ENCODE measurements at places on chromosomes 12 and 14. TPM values are rescaled to one million over a fixed set of nuclear protein-coding genes. Genes with fewer than 3 reads are reported as not detected.

The SIX6 gene
- polyA plus RNA-seq: not detected

The KRT79 gene
- polyA plus RNA-seq: not detected

The NEUROD4 gene
- polyA plus RNA-seq: not detected

The NRIP2 gene
- 34.5 TPM for polyA plus RNA-seq

The RTRAF gene
- 292 TPM for polyA plus RNA-seq

GRCh38 chr12:40254455-40255085, 29.8 kb downstream of the LRRK2 start:
- no peak for DNase-seq

DNA sequence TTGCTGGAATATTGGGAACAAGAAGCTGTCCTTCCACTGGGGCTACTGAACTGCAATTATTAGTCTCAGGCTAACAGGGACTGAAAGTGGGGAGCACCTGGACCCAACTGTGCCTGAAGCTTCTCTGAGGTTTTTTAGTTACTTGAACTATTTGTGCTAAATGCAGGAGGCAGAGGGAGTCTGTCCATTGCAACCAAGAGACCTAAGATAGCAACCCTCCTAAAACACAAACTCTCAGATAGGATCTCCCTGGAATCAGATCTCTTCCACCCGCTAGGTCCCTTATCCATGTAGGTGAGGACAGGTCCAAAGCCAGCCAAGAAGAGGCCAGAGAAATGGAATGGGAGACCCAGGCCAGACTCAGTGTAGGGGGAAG, 58.1 kb downstream of the NCOR2 start:
- no peak for DNase-seq

DNA sequence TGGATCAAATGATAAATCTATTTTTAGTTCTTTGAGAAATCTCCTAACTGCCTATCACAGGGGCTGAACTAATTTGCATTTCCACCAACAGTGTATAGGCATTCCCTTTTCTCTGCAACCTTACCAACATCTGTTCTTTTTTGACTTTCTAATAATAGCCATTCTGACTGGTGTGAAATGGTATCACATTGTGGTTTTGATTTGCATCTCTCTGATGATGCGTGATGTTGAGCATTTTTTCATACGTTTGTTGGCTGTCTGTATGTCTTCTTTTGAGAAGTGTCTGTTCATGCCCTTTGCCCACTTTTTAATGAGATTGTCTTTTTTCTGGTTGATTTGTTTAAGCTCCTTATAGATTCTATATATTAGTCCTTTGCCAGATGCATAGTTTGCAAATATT, 67.1 kb downstream of the IFNG-AS1 start:
- no peak for DNase-seq

- no peak for DNase-seq
These were observed 33.8 kb downstream of the MMAB start for GRCh38 chr12:109539508-109539907.

DNA sequence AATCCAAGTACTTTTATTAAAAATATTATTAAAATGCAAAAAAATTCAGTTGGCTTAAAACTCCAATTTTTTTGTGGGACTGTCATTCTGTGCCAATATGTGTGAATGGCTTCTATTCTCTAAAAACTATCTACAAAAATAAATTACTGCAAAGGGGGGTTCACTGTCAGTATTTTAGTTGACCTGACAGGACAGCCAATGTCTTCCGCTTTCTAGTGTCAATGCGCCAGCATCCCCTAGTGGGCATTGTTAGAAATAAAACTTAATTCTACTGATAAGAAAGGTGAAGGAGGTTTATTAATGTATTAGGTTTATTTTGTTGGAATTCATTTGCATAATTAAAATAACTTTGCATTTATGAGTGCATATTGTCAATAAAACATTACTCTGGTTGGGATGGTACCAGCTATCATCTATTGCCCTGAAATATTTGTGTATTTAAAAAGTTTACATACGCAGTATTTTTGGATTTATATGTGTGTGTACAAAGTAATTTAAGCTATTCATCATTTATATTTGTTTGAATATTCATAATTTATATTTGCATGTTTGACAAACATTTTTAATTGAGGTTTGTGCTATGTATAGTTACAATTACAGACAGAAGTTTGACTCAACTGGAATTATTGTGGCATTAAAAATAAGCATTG, 527.2 kb downstream of the FLRT2 start:
- DNase-seq: no peak

- DNase-seq: no peak
These were observed 87.0 kb downstream of the ACTN1 start for GRCh38 chr14:68891851-68892660.

DNA sequence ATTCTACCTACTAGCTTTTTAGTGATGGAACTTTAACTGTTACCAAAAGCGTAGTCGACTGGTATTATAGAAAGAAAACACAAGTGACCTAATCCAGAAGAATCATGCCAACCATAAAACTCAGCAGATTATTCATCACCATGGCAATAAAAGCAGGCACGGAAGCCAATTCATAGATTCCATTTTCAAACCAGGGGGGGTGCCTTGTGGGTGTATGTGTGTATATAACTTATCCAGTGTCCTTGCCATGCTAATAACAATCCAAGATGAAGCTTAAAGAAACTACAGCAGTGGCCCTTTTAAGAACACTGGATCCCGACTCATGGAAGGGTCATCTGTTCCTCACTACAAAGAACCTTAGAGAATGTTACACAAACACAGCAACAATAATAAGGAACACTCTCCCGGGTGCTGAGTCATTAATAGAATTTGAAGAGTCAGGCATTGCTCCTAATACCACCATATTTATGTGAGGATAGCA, 61.0 kb downstream of the EPS8 start:
- DNase-seq: no peak

DNA sequence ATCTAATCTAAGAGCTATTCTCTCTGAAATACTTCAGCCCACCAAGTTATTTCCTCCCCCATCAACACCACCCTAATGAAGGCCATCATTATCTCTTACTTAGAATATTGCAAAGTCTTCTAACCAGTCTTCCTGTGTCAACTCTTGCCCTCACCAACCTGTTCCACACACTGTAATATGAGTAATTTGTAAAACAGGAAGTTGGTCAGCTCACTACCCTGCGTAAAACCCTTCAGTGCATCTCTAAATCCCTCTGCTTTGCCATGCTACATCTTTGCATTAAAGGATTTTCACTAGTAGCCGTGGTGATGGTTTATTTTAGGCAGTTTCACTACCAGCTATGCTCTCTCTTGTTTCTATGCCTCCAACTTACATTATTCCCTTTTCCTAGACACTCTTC, 70.0 kb downstream of the KIF21A start:
- DNase-seq: no peak
